NCI-H510A treated with DMSO at 0.1 percent for 48 hours (cell line): ENCODE measurements at places on chromosomes 7 and 10.

DNA sequence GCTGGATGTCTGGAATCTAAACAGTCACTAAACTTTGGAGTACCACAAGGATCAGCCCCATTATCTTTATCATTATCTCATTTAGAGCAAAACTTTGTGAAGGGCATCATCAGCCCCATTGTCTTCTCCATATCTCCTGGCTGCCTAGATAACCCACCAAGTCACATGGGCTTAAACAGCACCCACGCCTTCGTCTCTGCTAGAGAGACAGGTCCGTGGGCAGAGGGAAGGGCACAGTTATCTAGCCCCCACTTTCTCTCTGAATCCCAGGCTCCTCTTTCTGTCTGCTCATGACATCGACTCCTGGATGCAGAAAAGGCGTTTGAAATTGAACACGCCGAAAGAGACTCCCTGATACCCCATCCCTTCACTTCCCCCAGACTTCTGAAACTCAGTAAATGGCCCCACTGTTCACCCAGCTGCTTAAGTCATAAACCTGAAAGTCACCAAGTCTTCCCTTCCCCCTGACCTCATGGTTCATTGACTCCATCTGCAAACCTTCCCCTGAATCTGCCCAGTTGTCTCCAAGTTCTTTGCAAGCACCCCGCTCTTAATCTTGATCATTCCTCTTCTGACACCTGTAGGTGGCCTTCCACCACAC, 20.9 kb upstream of the PARD3 start:
- no peak for DNase-seq

DNA sequence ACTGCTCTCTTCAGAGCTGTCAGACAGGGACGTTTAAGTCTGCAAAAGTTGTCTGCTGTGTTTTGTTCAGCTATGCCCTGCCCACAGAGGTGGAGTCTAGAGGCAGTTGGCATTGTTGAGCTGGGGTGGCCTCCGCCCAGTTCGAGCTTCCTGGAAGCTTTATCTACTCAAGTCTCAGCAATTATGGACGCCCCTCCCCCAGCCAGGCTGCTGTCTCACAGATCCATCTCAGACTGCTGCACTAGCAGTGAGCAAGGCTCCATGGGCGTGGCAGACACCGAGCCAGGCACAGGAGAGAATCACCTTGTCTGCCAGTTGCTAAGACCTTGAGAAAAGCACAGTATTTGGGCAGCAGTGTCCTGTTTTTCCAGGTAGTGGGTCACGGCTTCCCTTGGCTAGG, 98.1 kb downstream of the SDHAF3 start:
- DNase-seq: no peak

- no peak for DNase-seq
These were observed 509.0 kb downstream of the GATA3 start for GRCh38 chr10:8563478-8563877.

GRCh38 chr7:47609803-47610452, 28.0 kb upstream of the TNS3 start:
- no peak for DNase-seq

GRCh38 chr10:89371079-89371478, 6.8 kb upstream of the IFIT1B start:
- DNase-seq: no peak

GRCh38 chr7:54987772-54988171, 31.0 kb upstream of the EGFR start:
- no peak for DNase-seq

- DNase-seq: no peak
These were observed 26.5 kb downstream of the RNF32 start for GRCh38 chr7:156667110-156667426.
